ENCODE measurements at places on chromosomes 11 and 22. TPM values are rescaled to one million over a fixed set of nuclear protein-coding genes. Genes with fewer than 3 reads are reported as not detected.

DNA sequence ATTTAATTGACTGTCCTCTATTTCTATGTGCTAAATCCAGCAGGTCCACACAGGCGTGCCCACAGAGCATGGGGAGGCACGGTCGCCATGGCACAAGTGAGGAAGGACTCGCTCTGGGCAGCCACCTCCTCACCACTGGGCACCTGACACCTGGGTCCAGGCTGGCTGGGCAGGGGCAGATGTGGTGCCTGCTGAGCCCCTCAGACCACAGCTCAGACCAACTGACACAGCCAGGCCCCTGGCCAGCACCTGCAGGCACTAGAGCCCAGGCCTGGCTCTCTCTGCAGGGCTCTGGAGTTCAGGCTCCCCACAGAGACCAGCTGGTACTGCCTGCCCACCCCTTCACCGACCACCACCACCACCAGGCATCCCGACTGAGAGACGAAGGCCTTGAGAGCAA, 27.9 kb downstream of the LINC01488 start:
- no peak for DNase-seq

DNA sequence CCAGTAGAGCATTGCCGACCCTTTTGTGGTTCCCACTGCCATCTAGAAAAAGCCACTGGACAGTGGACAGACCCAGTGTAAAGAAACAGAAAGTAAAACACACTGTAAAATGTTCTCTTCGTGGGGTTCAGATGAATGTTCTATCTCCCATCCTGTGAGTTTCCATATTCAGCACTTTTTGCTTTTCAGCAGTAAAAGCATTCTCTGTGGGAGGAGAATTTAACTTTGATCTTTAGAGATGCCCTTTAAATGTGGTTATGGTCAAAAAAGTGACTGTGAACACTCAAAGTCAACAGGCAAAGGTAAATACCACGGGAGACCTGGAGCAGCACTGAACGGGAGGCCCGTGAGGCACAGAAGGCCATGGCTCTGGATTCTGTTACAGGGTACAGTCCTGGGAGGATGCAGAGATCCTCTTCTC, 53.9 kb downstream of the FLI1 start:
- DNase-seq = no peak

- peak; percentile 78 for DNase-seq
Observed at GRCh38 chr11:120168960-120169681, 31.2 kb upstream of the TRIM29 start.

- DNase-seq = no peak
Observed at GRCh38 chr22:44536411-44536810, 38.4 kb upstream of the RTL6 start.

- no peak for DNase-seq
Observed at GRCh38 chr11:117834068-117834810, 9.7 kb upstream of the FXYD2 start.

DNA sequence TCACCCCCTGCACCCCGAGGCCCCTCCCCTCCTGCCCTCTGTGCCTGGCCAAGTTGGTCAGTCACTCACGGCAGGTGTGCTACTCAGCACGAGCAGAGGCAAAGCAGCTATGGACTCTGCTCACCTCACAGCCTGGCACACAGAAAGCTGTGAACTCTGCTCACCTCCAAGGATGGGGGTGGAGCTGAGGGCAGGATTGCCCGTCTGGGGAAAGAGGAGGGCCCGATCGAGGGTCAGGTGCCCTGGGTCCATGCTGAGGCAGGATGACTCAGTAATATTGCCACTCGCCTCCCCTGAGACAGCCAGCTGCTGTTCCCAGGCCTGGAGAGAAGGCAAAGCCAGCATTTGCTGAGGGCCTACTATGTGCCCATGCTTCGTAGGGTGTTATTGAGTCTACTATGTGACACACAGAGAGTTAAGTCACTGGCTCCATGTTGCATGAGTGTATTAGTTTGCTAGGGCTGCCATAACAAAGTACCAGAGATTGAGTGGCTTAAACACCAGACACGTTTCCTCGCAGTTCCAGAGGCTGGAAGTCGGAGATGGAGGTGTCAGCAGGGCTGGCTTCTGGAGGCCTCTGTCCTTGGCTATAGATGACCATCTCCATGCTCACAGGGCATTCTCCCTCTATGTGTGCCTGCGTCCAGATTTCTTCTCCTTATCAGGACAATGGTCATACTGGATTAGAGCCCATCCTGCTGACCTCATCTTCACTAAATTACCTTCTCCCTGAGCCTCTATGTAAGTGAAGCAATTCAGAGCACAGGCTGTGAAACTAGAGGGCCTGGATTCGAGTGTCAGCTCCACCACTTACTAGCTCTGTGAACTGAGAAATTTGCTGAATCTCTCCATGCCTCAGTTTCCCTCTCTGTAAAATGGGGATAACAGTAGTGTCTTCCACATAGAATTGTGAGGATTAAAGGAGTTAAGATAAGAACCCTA, 13.2 kb upstream of the TSKU start:
- DNase-seq = no peak

DNA sequence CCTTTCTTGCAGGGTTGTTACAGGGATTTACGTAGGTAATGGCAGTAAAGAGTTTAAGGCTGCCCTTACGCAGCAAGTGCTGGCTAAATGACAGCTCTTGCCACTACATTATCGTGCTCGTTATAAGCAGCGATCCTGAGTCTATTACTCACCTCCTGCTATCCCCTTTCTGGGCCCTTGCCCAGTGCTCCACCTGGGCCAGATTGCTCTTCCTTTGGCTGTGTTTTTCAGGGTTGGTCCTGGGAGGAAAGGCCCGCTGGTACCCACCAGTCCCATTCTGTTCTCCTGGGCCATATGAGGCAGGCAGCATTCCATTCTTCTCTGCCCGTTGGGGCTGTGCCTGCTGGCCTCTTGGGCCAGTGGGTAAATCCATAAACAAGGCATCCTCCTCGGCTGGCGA, 87.5 kb downstream of the C11orf58 start:
- DNase-seq = no peak

DNA sequence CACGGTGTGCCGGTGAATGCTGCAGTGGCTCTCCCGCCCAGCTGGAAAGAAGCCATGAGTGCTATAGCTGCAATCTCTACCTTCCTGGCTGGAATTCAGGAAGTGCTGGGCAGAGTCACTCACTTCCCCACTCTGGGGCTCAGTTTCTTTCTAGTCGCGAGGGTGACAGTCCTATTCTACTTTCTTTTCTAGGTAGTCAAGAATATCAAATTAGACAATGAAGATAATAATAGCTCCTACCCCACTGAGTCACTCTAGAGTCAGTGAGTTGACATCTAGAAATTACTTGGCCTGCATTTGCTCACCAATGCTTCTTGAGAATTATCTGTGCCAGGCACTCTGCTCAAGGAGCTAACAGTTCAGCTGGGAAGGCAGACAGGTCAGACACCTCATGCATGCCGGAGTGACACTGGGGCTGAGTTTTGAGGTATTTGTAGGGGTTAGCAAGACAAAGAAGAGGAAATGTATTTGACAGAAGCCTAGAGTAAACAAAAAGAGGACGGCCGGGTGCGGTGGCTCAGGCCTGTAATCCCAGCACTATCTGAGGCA, 3.2 kb downstream of the CENPM start:
- DNase-seq = peak; percentile 42

DNA sequence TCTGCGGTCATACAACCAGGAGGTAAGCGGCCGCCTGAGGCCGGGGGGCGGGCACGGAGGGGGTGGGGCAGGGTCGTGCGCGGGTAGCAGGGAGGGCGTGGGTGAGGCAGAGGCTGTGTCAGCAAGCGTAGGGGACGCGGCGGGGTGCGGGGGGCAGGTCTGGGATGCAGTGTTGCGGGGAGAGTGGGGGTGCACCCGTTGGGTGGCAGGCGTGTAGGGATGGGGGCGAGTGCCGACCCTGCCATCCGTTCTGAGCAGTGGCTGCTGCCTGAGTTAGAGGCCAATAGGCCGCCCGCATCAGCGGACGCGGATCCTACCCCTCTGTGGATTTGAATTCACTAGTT, 1.4 kb downstream of the RIC8A start:
- DNase-seq = peak; percentile 9

- DNase-seq = no peak
Observed at GRCh38 chr11:33389635-33390034, 132.5 kb downstream of the HIPK3 start.

SCO2 gene
- 3.7 TPM for total RNA-seq

SPTBN2 gene
- total RNA-seq = 19.8 TPM

PRODH gene
- total RNA-seq = not detected

TMPRSS13 gene
- total RNA-seq = 0.46 TPM

KRTAP5-10 gene
- not detected for total RNA-seq

RPS6KA4 gene
- total RNA-seq = 41.8 TPM

SC5D gene
- total RNA-seq = 40.0 TPM

HBG1 gene
- total RNA-seq = not detected

OR2D2 gene
- total RNA-seq = 0.31 TPM

BDNF gene
- 2.6 TPM for total RNA-seq
